ENCODE measurements at places on chromosomes 7 and 10. TPM values are rescaled to one million over a fixed set of nuclear protein-coding genes. Genes with fewer than 3 reads are reported as not detected.

GRCh38 chr10:5515948-5516761 is 8.6 kb upstream of the CALML3 start:
- no peak for DNase-seq

DNA sequence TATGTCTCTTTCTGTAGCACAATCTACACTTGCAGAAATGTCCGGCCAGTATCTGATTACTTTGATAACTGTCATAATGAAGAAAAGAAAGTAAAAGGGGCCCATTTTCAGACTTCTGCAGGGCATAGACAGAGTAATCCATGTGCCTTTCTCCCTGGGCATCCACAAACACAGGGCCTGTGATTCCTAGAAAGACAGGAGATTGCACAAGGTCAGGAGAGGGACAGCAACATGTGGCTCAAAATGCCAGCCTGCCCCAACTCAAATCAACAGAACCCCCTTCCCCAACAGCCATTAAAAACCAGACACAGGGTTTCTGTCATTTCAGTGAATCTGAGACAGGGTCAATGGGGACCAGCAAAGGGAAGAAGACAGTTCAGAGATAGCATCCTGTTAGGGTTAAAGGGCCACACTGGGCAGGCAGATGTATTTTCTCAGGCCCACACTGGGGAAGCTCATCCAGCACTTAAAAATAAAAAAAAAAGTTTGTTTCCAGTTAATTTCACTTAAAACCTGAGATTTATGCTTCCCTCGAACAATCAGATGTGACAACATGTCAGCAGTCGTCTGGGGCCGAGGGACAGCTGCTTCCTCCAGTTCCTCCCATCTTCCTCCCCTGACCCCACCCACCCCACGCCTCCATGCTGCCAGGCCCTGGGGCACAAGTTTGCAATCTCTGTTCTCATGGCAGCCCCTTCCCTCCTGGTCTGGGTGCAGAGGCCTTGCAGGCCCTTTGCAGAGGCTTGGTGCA is 30.7 kb upstream of the ACSL5 start:
- no peak for DNase-seq

DNA sequence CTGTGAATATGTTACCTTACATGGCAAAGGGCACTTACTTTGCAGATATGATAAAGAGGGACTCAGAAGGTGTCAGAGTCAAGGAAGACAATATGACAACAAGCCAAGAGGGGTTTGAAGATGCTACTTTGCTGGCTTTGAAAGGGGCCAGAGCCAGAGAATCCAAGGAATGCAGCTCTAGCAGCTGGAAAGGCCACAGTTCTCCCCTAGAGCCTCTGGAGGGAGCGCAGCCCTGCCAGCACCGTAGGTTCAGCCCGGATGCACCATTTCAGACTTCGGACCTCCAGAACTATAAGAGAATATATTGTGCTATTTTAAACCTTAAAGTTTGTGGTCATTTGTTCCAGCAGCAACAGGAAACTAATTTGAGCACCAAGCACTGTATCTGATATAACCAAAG is 32.9 kb upstream of the WDR11 start:
- no peak for DNase-seq

DNA sequence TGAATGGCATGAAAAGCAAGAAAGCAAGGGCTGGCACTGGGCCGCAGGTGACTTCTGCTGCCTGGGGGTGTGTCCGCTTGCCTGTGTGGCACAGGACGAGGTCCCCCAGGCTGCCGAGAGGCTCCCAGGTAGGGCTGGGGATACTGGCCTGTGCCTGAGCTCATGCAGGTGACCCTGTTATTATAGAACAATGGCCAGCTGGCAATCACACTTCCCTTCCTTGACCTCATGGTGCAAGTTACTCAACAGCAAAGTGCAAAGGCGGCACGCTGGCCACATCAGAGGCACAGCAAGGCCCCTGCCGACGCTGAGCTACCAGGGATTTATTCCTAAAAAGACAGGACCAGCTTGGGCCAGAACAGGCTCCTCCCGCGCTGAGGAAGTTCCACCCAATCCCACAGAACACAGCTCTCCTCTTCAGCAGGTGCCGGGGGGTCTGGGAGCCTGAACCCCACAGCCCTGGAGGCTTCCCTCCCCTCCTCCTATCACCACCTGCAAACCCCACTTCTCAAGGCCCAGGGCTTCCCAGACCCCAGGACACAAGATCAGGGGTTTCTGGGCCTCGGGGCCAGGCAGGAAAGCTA is 1.4 kb upstream of the ADAM8 start:
- DNase-seq = no peak

The PRKCQ gene
- polyA plus RNA-seq = 14.4 TPM

DNA sequence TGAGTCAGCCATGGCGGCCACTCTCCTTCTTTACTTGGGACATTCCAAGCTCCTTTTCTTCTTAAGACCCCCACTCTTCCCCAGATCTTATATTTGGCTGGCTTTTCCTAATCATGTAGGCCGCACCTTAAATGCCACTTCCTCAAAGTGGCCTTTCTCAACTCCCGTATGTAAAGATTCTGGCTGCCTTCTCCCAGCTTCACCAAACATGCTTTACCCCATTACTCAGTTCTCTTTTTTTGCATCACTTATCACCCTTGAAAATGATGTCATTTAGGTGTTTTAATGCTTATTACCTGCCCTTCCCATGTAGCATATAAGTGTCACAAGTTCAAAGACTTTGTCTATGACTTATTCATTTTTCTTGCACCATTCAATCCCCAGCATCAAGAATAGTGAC is 810.1 kb upstream of the CELF2 start:
- DNase-seq = no peak

GRCh38 chr10:95214369-95214768 is 20.3 kb downstream of the ACSM6 start:
- no peak for DNase-seq

The UPK3B gene
- 1.2 TPM for polyA plus RNA-seq

GRCh38 chr7:55426676-55427075 is 61.5 kb downstream of the LANCL2 start:
- no peak for DNase-seq

DNA sequence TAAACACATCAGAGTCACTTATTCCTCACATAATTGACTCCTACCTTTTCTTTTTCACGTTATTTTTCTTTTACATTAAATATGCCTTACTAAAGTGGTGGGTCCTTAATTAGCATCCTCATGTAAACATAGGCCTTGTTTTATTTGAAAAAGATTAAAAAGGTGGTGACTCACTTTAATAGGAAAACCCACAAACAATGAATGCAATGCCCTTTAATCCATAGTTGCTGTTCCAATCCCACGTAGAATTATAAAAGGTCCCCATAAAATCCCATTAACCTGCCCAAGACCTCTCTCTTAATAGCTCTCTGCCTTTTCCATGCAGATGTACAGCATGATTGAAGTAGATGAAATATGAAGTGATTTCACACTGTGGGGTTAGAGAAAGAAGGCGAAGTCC is 32.2 kb downstream of the SLC16A12 start:
- DNase-seq = no peak

The GIMAP1 gene
- 2.3 TPM for polyA plus RNA-seq

GRCh38 chr7:7354674-7355073 is 172.3 kb downstream of the C1GALT1 start:
- no peak for DNase-seq

DNA sequence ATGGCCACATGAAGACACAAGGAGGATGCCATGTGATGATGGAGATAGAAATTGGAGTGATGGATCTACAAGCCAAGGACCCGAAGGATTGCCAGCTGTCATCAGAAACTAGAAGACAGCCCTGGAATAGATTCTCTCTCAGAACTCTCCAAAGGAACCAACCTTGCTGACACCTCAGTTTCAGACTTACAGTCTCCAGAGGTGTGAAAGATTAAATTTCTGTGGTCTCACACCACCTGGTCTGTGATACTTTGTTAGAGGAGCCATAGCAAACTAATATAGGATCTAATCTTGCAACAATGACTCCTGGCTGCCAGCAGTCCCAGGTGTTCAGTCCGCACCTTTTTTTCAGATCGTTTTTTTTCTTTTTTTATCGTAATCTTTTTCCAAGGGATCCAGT is 647.3 kb upstream of the GHITM start:
- no peak for DNase-seq

- DNase-seq = no peak
Measured at GRCh38 chr7:68752485-68753178, 845.6 kb upstream of the AUTS2 start.

DNA sequence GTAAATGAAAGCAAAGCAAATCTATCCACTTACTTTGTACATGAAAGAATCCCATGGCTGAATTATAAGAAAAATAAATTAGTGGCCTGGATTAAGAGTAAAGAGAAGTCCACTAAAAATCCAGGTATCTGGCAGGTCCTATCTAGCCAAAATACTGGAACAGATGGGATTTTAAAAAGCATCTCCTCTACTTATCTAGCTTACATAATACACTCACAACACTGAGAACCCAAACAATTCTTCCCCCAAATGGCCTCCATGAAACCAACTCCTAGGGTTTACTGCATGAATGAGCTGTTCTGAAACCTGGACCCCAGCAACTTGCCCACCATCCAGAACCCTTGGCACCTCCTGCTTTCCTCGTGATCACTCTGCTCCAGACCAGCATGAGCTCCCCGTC is 61.3 kb downstream of the AFAP1L2 start:
- DNase-seq = no peak

Data from renal cortex interstitium (tissue), 15 donors.